Ecto neural progenitor cell (in vitro differentiated cells): ENCODE measurements at places on chromosomes 7 and 10.

- DNase-seq, result no peak
Observed at GRCh38 chr10:129421399-129422010, 45.5 kb upstream of the MGMT start.

GRCh38 chr7:32089256-32089655 is 19.0 kb upstream of the PDE1C start:
- DNase-seq, result no peak

GRCh38 chr10:93032105-93032808 is 28.3 kb upstream of the CYP26C1 start:
- no peak for DNase-seq

- DNase-seq, result peak; percentile 68
Observed at GRCh38 chr7:66099551-66100407, 14.9 kb upstream of the CRCP start.

- no peak for DNase-seq
Observed at GRCh38 chr10:71001470-71001869, 113.1 kb upstream of the PCBD1 start.

- DNase-seq, result no peak
Observed at GRCh38 chr10:103638948-103639347, 145.4 kb downstream of the NEURL1 start.

DNA sequence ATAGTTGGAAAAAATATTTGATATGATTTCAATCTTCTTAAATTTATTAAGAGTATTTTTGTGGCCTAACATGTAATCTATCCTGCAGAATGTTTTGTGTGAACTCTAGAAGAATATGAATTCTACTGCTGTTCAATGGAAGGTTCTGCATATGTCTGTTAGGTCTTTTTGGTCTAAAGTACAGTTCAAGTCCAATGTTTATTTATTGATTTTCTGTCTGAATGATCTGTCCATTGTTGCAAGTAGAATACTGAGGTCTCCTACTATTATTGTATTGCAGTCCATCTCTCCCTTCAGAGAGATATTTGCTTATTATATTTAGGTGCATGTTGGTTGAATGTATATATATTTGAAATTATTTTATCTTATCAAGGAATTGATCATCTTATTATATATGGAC is 18.9 kb upstream of the DYNC1I1 start:
- DNase-seq, result no peak

DNA sequence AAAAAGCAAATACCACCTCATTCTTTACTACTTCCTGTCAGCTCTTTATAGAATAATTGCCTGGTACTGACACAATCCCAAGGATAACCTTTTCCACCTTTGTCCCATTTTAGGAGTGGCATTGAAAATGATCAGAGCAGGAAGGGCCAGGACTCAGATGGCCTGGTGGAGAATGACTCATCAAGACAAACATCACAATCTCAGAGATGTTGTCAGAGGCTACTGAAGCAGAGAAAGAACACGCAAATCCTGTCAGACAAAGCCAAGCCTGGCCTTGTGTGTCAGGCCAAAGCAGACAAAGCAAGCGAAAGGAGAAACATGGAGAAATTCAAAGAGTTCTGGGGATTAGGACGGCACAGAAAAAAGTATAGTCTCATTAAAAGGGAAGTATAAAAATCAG is 40.9 kb downstream of the NSUN6 start:
- no peak for DNase-seq

GRCh38 chr10:6009150-6009549 is 31.8 kb upstream of the IL15RA start:
- no peak for DNase-seq

DNA sequence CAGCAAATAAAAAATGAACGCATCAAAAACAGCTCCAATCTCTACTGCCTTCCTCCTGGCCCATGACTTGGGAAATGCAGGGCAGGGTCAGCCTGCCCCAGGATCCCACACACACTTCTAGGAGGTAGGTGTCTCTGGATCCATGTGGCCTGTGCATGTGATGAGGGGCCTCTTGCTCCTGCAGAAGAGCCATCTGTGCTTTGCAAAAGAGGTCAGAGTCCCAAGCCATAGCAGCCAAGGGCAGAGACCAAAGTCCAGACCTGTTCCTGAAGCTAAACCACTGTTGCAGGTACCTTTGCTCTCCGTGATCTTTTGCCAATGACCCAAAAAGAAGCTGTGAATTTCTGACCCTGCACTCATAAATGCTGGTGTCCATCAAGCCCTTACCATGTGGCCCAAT is 57.1 kb downstream of the KCNMA1 start:
- no peak for DNase-seq

GRCh38 chr7:116259156-116259870 is 49.0 kb downstream of the TES start:
- no peak for DNase-seq

GRCh38 chr10:24618401-24618800 is 105.3 kb downstream of the ARHGAP21 start:
- no peak for DNase-seq

GRCh38 chr10:122308417-122309141 is 37.5 kb downstream of the BTBD16 start:
- no peak for DNase-seq

GRCh38 chr10:3619241-3619640 is 165.8 kb downstream of the KLF6 start:
- DNase-seq, result no peak

- no peak for DNase-seq
Observed at GRCh38 chr7:2350861-2351260, 3.8 kb upstream of the EIF3B start.

DNA sequence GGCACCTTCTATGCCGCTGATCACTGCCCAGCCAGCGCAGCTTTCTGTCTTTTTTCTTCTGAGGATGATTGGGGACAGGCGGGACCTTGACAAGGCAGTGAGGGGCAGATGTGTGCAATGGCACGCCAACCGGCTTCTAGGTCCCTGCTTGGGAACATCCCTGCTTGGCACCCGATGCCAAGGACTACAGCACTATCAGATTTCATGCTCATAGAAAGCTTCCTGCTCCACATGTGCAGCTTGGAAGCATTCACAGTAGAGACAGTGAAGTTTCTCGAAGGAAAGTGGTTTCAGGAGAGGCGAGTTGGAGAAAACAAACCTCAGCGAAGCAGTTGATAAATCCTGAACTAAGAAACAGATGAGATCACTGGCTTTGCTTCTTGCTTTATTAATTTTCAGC is 267.5 kb upstream of the HABP2 start:
- no peak for DNase-seq

- DNase-seq, result no peak
Observed at GRCh38 chr7:84738583-84739150, 448.2 kb downstream of the SEMA3D start.

DNA sequence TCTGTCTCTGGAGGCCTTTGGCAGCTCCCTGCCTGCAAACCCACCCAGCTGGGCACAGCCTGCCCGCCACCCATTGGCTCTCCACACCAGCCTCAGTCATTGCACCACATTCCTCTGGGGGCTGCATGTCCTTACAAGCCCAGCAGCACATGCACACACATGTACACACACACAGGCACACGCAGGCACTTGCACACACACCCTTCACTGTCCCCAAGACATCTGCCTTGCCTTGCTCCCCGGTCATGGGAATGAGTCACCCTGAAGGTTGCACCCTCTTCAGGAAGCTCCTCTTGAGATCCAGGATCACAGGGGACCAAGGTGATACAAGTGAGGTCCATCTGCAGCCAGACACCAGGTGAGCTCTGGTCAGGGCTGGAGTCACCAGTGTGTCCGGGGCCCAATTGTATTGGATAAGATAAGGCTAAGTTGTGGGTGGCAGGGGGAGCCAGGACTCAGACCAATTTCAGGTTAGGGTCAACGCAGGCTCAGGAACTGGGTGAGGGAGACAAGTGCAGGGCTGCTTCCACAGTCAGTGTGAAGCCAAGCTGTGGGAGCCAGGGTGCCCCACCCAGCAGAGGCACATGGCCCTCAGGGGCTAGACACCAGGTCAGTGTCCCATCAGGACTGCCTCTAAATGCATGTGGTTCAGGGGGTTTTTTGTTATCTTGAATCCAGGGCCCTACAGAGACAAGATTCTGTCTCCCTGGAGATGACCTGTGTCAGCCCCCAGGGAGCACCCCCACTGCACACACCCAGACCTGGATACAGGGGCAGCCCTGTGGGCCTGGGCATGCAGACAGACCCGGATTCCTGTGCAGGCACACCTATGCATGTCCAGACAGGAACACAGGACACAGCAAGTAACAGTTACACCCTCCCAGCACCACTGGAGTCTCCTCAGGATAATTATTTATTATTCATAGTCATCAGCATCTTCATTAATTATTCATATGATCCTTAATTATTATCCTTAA is 33.8 kb downstream of the KCNH2 start:
- no peak for DNase-seq

DNA sequence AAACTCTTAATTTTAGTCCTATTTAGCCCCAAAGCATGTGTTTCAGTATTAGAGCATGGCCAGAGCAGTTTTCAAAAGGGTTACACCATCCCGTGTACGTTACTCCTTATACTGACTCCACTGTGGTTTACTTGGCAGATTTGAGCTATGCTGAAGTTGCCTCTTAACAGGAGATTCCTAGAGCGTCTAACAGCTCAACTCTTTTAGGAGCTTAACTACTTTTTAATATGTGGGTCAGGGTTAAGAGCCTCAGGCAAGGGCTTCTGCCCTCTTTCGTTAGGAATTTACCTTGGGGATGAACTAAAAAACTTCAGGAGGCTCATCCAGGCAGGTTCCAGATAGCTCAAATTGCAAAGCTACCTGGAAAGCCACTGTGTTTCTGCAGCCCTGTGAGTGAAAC is 674.8 kb upstream of the C7orf33 start:
- DNase-seq, result no peak

DNA sequence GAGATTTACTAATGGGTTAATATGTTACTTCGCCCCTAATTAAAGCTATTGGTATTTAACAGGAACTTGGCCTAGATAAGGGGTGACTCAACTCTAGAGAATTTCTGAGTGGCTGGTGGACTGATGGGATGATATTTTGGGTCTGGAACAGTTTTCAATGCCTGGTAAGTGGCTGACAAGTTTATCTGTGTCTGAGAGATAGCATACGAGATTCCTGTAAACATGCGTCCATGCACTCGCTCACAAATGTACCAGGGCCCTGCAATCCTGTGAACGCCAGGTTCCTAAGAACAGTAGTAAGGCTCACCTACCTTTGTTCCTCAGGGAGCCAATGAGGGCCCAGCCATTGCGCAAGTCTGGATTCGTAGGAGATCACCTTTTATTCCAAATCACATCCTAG is 683.8 kb upstream of the ANKRD30A start:
- no peak for DNase-seq

- no peak for DNase-seq
Observed at GRCh38 chr7:8133188-8133848, 128.6 kb downstream of the ICA1 start.

- peak; percentile 54 for DNase-seq
Observed at GRCh38 chr7:152076324-152076821, 50.9 kb downstream of the GALNT11 start.

DNA sequence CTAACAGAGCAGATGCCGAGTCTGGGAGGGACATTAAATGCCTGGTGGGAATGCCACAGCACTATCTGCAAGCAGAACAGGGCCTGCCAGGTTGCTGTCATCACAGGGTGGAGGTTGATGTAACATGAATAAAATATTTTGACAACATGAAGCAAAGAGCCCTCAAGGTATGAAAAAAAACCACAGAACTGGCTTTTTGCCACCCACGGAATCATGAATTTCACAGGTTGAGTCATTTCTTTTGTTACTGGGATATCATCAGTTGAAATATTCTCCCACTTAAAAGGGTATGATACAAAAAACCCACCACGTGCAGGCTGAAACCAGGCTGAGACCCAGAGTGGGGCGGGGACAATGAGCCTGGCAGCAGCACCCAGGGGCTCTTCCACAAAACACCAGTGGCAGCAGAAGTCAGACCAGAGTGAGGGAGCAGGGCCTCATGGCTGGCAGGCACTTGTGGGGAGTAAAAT is 220.1 kb downstream of the TNS3 start:
- no peak for DNase-seq

DNA sequence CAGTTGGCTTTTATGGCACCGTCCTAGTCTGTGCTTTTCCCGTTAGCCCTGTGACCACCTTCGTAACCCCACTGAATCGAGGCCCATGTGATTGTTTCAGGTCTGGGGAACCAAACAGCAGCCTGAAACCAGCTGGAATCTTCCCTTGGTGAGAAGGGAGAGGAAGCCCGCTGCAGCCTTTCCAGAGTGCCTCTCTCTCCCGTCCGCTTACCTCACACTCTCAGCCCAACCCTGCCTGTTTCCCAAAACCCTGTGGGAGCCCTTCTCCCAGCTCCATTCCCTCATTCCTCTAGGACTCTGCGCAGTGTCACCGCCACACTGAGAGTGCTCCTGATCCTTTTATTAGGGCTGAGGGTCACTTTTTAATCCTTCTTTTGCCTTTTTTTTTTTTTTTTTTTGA is 139.6 kb downstream of the WDR37 start:
- no peak for DNase-seq

DNA sequence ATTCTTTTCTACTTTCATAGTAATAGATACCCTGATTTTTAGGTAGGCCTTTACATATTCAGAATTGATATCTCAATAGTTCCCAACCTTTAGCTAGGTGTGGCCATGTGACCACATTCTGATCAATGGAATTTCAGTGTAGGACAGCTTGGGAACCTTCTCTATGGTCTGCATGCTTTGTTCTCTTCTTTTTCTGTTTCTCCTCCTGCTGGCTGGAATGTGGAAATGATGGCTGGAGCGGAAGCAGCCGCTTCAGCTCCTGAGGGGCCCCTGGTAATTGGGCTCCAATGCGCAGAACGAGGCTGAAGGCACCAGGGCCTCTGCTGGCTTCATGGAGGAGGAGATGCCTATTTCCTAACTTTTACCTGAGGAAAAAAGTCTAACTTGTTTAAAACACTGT is 152.6 kb downstream of the ZMYND11 start:
- DNase-seq, result no peak

DNA sequence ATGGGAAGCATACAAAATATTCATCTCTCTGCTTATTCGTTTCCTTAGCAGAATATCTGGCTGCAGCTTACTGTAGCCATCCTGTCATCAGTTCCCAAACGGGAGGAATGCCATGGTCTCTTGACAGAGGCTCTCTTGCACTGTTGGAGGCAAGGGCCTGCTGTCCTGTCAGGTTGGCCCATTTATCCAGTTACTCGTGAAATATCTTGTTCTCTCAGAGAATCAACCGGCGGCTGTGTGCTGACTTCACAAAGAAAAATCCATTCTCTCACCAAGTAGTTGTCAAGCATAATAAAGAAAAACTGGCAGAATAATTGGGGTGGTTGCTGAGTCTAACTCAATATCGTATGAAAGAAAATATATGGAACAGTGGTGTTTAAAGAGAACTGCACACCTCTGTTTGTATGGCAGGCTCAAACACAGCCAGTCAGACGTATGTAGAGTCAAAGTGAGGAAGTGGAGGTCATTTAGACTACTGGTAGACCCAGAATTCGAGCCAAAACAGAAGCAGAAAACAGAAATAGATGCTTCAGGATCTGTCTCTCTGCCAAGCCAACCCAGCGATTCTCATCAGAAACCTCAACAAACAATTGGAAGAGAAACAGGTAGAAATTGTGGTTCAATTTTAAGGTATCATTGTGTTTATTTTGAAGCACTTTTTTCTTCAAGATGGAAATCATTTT is 349.2 kb upstream of the PRKCQ start:
- no peak for DNase-seq

- peak; percentile 29 for DNase-seq
Observed at GRCh38 chr10:131195558-131196159, 115.9 kb downstream of the TCERG1L start.

- DNase-seq, result no peak
Observed at GRCh38 chr7:95578299-95578855, 17.9 kb downstream of the PDK4 start.
